Calu3 (cell line): ENCODE measurements at places on chromosomes 1 and 21. TPM values are rescaled to one million over a fixed set of nuclear protein-coding genes. Genes with fewer than 3 reads are reported as not detected.

GPR153 gene
- total RNA-seq = 3.7 and 4.7 TPM in 2 replicates

CGN gene
- 113 and 131 TPM in 2 replicates for total RNA-seq

KRTAP11-1 gene
- not detected in 2 replicates for total RNA-seq

SASS6 gene
- 8.2 and 8.7 TPM in 2 replicates for total RNA-seq
